ENCODE measurements at places on chromosomes 4 and X.

DNA sequence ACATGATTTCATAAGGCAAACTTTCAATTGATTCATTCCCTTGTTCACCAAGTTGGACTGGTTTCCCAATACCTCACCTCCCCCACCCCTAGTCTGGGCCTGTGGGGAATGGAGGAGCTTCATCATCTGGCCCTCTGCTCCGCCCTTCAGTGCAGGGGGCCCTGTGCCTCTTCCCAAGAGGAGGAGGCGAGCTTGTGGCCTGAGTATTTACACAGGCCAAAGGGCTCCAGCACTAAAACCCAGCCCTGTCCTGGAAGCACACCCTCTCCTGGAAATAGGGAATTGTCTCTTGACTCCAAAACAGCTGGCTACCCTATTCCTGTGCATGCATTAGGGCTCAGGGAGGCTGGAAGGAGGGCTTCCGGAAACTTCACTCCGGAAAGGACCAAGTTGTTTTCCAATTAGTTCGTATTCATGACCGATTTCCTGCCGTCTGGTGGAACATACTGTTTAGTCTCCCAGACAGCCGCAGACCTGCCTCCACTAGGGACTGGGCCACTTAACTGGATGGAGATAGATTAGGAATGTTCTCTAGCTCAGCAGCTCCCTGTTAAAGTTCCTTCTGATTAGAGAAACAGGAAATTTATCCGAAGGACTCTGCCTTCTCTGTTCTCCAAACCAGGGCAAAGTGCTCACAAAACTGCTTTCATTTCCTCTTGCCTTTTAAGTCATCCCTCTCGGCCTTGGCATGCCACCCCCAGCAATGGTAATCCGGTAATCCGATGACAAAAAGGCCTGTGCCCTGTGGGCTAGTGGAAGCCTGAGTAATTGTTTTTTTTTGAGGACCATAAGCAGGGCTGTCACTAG is 5.8 kb downstream of the SRPX2 start:
- DNase-seq = no peak

- no peak for DNase-seq
Observed at GRCh38 chr4:1991596-1992434, 17.0 kb downstream of the NELFA start.

GRCh38 chrX:10111364-10112148 is 45.2 kb upstream of the CLCN4 start:
- no peak for DNase-seq

- no peak for DNase-seq
Observed at GRCh38 chr4:186942758-186943377, 219.2 kb upstream of the FAT1 start.

DNA sequence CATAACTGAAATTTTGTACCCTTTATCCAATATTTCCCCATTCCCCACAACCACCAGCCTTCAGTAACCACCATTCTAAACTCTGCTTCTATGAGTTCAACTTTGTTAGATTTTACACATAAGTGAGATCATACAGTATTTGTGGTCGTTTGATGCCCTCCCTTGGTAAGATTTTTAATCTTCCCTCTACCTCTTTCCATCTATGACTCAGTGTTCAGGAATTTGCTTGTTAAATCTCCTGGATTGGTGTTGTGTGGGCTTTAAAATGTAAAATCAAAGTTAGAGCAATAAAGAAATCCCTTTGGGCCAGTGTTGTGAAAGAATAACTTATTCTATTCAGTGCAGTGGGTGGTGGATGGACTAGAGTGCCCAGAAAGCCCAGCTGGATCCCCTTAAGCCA is 37.4 kb downstream of the SLC16A2 start:
- DNase-seq = no peak

DNA sequence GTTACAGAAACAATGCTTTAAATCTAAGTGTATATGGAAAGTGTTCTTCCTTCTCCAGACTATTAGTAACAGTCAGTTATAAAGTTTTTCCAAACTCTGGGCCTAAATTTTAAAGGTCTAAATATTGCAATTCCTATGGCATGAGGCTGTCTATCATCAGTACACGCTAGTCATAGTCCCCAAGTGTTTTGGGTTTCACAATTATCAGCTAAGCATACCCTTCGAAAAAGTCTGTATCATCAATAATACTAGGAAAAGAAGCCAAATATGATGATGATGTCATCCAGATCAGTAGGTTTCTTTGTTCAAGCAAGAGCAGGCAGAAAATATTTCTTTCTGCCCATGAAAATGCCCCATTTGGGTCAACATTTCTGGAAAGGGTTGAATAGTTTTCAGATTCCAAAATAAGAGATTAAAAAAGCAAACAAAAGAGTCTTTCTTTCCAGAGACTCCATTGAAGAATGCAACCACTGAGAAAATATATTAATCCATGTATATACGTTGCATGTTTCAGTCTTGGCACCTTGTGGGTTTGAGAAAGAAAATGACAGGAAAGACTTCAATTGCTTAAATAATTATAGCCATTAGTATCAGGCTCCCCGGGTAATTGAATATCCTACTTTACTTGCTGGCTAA is 173.8 kb downstream of the CAMK2D start:
- no peak for DNase-seq

GRCh38 chr4:114487101-114487500 is 111.5 kb upstream of the UGT8 start:
- DNase-seq = no peak

- DNase-seq = no peak
Observed at GRCh38 chr4:15659768-15660570, 4.8 kb upstream of the FBXL5 start.

Measured in GM19239 (cell line).